ENCODE measurements at places on chromosomes 16 and 17.

DNA sequence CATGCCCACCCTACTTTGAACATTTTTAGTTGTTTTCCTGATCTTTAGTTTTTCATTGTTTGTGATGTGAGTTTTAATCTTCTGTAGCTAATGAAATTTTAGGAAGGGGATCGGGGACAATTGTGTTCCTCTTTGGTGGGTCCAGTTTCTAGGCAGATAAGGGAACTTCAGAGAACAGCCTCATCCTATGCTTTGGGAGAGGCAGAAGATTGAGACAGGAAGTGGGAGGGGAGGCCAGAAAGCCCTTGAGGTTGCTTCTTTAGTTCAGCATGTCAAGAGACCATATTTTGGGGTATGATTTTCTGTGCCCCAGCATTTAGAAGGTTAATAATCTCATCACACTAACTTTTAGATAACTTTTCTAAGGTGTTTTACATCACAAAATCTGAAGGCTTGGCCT lies 191.0 kb downstream of the TANC2 start:
- no peak for DNase-seq

GRCh38 chr17:61863801-61864126 lies 436 bp upstream of the BRIP1 start:
- no peak for DNase-seq

DNA sequence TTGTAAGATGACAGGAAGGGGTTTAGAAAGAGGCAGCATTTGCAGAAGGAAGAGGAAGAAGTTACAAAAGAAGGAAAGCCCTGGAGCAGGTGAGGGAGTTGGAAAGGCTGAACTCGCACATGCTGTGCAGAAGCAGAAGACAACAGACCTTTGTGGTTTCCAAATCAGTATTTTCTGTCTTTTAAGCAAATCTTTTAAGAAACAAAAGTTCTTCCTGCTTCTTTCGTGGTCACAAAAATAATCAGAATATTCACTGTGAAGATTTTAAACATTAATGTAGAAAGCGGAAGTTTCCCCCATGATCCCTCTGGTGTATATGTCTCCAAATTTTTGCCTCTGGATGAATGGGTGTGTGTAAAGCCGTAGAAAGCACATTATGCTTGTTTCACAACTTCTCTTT lies 25.8 kb downstream of the ZNRF1 start:
- no peak for DNase-seq

- DNase-seq, result no peak
Observed at GRCh38 chr17:65750166-65750565, 188.7 kb upstream of the AXIN2 start.

GRCh38 chr17:19295473-19296135 lies 58.4 kb downstream of the EPN2 start:
- DNase-seq, result no peak

DNA sequence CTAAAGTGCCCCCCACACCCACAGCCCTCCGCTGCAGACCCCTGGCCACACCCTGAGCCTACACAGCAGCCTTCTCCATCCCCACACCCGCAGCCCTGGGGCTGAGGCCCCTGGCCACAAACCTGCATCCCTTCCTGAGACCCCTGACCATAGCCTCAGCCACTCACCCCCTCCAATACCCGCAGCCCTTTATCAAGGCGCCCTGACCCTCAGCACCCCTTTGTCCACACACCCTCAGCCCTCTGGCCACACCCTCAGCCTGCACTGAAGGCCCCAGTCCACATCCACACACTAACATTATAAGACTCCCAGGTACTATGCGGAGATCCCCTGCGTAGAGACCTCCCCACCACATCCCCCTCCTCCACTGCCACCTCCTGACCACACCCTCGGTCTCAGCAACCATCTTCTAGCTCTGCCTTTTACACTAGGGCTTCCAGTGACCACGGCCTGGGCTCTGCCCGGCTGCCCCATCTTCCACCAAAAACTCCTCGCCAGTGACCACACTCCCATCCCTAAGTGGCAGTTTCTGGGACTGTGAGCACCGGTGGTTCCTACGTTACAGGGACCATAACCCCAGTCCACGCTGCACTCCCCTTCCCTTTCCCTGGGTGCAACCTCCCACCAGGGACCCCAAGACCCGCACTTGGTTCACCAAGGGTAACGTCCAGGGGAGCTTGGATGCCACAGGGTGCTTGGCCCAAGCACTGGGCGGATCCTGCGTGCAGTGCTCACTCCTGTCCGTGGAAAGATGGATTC lies 818 bp downstream of the TPPP3 start:
- no peak for DNase-seq

DNA sequence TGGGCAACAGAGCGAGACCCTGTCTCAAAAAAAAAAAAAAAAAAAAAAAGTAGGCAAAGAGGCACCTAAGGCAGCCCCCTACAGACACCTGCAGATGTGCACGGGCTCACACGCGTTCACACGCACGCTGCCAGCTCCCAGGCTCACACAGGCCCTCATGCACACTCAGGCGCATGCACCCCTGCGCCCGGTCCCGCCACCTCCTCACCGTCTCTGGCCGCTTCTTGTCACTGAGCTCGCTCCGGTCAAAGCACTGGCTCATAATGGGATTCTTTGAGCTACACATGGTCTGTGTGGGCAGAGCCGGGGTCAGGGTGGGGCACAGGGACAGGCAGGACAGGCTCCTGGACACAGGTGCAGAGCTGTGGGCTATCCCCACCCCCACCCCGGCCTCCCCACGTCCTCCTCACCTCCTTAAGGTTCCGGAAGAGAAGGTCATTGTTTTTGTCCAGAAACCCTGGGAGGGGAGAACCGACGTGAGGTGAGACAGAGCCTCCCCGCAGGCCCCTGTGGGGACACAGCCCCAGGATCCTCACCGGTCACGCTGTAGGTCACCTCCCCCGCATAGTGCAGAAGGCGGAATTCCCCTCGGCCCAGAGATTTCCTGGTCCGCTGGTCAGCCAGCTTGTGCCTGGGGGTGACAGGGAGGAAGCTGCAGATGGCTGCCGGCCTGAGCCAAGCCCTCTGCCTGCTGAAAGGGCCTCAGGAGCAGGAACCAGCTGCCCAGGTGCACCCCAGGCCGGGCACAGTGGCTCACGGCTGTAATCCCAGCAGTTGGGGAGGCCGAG lies 17.9 kb downstream of the MYO1C start:
- no peak for DNase-seq

DNA sequence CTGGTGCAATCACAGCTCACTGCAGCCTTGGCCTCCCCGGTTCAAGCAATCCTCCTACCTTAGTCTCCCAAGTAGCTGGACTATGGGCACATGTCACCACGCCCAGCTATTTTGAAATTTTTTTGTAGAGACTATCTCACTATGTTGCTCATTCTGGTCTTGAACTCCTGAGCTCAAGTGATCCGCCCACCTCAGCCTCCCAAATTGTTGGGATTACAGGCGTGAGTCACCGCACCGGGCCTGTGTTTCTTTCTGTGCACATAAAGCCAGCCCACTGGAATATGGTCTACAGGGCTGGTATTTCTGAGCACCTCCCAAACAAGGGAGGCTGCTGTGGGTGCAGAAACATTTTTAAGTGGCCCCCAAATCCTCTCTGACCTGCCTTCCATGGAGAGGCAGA lies 8.4 kb downstream of the TMEM95 start:
- DNase-seq, result no peak

- no peak for DNase-seq
Observed at GRCh38 chr16:47716571-47716970, 255.4 kb downstream of the PHKB start.

- DNase-seq, result no peak
Observed at GRCh38 chr17:83153681-83154310, 74.4 kb downstream of the METRNL start.

- DNase-seq, result no peak
Observed at GRCh38 chr17:38724337-38724988, 5.7 kb upstream of the CISD3 start.

GRCh38 chr17:9729034-9729650 lies 62.2 kb downstream of the DHRS7C start:
- no peak for DNase-seq

- DNase-seq, result no peak
Observed at GRCh38 chr16:85610059-85610445, 3.1 kb upstream of the GSE1 start.

DNA sequence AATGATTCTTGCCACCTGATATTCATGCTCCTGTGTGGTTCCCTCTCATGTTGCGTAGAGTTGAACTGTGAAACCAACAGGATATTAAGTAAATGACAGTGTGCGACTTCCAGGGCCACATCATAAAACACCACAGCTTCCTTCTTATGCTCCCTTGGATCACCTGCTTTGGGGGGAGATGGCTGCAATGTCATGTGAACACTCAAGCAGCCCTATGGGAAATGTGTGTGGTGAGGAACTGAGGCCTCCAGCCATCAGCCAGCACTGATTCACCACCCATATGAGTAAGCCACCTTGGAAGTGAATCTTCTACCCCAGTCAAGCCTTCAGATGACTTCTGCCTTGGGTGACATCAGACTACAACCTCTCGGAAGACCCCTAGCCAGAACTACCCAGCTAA lies 427.5 kb downstream of the UTP18 start:
- DNase-seq, result no peak

GRCh38 chr16:10850478-10850850 lies 26.5 kb upstream of the CIITA start:
- DNase-seq, result no peak

- DNase-seq, result no peak
Observed at GRCh38 chr16:83680980-83681379, 126.8 kb upstream of the HSBP1 start.

DNA sequence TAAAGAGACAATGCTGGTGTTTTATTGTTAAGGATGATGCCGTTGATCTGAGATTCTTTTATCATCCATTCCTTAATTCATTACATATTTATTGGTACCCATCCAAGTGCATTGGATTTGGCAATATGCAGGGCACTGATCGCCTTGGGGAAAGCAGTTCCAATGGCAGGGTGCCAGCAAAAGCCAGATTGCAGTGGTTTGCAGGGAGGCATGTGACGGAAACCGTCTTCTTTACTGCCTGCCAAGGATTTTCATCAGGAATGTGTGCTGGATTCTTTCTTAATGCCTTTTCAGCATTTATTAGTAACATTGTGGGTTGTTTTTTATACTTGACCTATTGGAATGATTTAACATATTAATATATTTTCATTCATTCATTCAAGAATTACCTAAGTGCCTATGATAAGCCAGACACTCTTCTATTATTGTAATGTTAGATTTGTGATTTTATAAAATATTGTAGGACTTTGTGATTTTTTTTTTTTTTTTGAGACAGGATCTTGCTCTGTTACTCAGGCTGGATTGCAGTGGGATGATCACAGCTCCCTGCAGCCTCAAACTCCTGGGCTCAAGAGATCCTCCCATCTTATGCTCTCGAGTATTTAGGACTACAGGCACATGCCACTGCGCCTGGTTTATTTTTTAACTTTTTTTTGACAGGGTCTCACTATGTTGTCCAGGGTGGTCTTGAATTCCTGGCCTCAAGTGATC lies 93.4 kb upstream of the TNRC6A start:
- DNase-seq, result no peak

- DNase-seq, result no peak
Observed at GRCh38 chr16:49161191-49161590, 120.4 kb downstream of the CBLN1 start.

- peak; percentile 47 for DNase-seq
Observed at GRCh38 chr17:57874434-57875289, 24.8 kb upstream of the MRPS23 start.

- no peak for DNase-seq
Observed at GRCh38 chr17:2136241-2136640, 81.3 kb downstream of the HIC1 start.

- DNase-seq, result no peak
Observed at GRCh38 chr17:42182927-42183734, 2.1 kb downstream of the HCRT start.

- DNase-seq, result no peak
Observed at GRCh38 chr16:65122724-65123395, 997 bp upstream of the CDH11 start.

DNA sequence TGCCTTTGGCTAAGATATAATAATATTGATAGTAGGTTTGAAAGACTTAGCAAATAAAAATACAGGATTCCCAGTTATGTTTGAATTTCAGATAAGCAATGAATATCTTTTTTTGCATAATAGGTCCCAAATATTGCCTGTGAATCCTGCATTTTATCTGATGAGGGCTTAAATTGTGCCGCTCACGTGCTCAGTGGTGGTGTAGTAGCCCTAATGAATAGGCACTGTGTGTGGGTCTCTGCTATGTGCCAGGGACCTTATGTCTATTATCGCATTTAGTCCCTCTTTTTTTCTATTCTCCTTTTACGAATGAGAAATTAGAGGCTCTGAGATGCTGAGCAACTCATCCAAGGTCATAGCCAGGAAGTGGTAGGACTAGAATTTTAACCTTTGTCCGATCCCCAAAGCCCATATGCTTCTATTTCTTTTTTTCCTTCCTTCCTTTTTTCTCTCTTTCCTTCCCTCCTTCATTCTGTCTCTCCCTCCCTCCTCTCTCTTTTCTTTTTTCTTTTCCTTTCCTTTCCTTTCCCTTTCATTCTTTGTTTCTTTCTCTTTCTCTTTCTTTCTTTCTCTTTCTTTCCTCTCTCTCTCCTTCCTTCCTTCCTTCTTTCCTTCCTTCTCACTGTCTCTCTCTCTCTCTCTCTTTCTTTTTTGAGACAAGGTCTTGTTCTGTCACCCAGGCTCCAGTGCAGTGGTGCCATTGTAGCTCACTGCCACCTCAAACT lies 47.2 kb downstream of the RGS9 start:
- no peak for DNase-seq

DNA sequence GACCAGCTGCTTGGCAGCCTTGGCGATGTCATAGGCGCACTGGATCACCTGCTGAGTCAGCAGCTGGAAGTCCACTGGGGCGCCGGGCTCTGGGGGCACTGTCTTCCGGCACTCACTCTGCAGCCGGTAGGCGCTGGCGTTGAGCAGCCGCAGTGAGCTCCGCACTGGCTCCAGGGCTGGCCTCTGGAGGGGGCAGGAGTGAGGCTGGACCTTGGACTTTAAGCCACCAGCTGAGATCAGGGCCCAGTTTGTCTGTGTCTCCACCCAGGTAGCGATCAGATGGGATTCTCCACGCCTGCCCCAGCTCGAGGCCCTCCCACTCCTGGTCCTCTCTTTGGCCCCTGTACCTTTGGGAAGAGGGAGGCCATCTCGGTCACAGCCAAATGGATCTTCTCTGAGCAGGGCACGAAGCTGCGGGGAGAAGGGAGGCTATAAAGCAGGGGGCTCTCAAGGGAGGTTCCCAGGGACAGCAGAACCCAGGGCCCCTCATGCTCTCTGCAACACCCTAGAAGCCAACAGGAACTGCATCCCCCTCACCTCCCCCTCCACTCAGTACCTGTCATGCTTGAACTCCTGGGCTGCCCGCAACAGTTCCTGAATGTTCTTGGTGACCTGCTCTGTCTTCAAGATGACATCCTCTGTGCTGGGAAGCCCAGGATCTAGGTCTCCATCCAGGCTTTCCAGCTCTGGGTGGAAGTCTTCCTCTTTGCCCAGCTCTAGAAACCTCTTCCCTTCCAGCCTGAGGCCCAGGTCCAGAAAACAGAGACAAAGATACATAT lies 6.4 kb downstream of the TP53I13 start:
- no peak for DNase-seq
